AG08396 (cell line): ENCODE measurements at places on chromosomes 5 and 9.

DNA sequence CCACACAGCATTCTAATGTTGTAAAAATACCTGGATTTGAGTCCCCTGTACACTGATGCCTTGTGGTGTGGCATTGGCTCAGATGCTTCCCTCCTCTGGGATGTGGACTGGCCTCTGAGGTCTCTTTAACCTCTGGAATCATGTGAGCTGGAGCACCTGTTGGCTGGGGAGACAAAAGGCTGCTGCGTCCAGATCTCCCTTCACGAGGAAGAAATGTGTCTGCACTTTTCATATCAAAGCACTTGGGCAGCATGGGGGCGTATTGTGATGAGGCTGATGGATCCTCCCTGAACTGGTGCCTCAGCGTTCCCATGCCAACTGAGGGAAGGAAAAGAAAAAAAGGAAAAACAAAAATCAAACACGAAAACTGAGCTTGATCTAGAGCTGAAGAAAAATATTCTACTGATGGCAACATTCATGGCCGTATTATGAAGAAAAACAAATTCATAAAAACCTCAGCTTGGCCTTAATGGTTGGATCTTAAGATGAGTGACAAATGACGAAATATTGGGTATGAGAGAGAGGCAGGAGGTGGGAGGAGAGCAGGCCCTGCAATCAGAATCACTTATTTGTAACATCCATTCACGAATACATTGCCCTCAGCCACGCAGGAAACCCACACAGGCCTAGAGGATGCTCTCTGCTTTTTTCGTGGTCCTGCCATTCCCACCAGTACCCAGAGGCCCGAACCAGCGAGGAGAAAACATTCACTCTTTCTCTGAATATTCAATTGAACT, 26.2 kb downstream of the GRIA1 start:
- DNase-seq = no peak

DNA sequence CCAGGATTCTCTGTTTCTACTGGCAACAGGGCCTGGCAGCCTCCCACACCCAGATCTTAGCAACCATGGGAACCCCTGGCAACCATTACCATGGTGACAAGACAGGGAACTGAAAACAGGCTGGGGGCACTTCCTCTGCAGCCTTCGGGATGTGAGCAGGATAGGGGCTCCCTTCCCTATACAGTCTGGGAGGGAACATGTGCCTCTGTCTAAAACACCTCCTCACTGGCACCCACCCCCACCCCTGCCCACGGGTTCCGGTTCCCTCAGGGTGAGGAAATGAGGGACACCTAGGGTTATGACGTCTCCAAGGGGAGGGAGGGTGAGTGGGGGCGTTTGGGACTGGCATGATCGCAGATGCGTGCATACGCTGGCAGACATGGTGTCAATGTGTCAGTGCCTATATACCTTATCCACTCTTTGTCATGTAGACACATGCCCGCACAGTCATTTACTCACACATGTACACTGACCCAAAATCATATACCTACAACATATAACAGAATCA, 3.0 kb upstream of the DNAJB5 start:
- DNase-seq = no peak

GRCh38 chr5:139276426-139276825, 17.1 kb upstream of the MATR3 start:
- DNase-seq = no peak

DNA sequence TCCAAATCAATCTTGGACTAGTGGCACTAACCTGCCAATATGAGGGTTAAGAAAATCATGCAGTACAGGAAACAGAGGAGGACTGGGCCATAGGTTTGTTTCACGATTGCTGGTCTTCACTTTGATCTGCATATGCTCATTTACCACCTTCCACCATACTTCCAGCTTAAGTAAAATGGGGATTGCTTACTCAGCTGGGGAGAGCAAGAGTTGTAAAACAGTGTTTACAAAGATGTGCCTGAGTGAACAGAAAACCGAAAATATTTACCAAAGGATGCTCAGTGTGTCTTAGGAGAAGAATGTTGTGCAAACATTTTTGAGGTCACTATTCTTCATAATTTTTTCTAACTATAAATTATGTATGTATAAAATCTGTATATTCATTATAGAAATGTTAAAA, 65.1 kb upstream of the DNAH5 start:
- no peak for DNase-seq

GRCh38 chr5:43336159-43336558, 22.9 kb upstream of the HMGCS1 start:
- DNase-seq = no peak

DNA sequence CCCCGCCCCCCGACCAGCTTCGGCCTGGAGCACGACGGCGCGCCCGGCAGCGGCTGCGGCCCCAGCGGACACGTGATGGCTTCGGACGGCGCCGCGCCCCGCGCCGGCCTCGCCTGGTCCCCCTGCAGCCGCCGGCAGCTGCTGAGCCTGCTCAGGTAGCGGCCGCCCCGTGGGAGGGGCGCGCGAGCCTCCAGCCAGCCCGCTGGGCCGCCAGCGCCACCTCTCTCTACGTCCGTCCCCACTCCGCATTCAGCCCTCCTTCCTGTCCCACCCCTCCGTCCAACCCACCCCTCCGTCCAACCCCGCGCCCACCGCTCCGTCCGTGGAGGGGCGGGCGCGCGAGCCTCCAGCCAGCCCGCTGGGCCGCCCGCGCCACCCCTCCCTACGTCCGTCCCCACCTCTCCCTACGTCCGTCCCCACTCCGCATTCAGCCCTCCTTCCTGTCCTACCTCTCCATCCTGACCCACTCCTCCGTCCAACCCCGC, 6.5 kb downstream of the ADAMTS13 start:
- DNase-seq = peak; percentile 51

DNA sequence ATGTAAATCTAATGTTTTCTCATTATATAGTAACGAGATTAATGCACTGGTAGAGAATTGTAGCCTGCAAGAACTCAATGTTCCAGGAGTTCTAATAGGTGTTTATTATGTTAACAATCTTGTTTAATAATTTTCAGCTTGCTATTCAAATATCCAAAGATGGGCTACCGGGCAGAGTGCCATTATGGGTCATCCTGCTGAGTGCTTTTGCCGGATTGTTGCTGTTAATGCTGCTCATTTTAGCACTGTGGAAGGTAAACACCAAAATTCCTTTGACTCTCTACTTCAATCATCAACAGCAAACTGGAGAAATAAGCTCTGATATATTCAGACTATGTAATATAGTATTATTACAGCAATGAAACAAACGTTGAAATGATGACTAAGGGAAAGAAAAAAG, 41.9 kb upstream of the ITGA2 start:
- DNase-seq = no peak

- no peak for DNase-seq
Measured at GRCh38 chr9:87475463-87475862, 22.2 kb upstream of the DAPK1 start.

- no peak for DNase-seq
Measured at GRCh38 chr9:137547687-137548543, 2.3 kb downstream of the PNPLA7 start.

GRCh38 chr9:115359017-115359780, 241.2 kb upstream of the TNC start:
- no peak for DNase-seq

DNA sequence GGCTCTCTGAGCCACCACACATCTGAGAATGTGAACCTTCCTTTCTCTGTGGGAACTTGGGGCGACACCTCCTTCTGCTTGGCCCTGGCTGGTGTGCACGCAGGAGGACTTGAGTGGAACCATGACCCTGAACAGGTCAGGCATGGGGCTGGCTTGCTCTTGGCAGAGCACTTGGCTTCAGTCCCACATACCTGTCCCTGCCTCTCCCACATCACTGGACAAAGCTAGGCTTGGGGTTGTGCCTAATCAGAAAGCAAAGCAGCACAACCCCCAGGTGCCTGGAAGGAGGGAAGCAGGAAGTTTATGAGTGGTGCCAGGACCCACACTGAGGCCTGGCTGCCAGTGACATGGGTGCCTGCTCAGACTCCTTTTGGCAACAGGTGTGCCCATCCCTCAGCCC, 13.2 kb downstream of the GADD45G start:
- no peak for DNase-seq

- DNase-seq = no peak
Measured at GRCh38 chr9:130872912-130873503, 23.6 kb downstream of the QRFP start.

DNA sequence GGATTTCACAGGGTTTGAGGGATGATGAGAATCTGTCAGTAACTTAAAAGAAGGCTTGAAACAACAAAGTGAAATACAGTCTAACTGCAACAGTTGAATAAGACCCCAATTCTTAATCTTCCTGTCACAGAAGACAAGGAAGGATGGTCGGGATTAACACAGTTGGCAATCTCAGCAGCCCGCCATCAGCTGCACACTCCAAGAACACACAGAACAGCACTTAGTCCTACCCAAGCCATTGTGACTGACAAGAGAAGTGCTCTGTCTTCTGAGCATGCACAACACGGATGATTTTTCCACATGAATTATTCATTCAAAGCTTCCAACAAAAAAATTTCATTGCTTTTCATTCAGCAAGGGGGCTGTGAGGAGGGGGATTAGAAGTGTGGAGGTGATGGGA, 576.1 kb downstream of the TLE4 start:
- no peak for DNase-seq

DNA sequence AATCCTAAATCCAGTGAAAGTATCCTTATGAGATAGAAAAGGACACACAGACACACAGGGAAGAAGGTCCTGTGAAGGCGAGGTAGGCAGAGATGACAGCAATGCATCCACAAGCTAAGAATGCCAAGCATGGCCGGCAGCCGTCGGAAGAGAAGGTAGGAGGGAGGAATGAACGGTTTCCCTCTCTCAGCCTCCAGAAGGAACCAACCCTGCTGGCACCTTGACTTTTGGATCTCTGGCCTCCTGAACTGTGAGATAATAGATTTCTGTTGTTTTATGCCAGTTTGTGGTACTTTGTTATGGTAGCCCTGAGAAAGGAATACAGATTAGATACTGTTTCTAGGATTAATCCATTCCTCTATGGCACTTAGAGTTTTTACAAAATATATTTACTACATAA, 76.1 kb upstream of the PANK3 start:
- no peak for DNase-seq

- DNase-seq = no peak
Measured at GRCh38 chr5:90968319-90968718, 409.7 kb downstream of the ADGRV1 start.

DNA sequence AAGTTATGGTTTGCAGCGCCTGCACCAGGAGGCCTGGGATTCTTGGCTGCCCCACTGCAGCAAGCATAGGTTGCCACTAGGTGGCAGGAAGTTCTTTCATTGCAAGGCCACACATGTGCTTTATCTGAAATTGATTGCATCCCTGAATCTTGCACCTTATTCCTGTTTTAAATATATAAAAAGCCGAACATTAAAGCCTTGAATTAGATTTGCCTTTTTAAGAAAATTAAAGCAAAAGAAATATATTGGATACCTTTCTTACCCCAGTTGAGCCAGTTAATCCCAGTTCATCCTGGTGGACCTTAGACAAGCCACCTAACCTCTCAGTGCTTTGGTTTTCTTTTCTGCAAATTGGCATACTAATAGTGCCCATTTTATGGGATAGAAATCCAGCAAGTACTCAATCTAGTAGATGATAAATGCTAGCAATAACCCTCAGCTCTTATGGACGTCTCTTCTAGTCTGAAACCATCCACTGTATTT, 6.3 kb upstream of the TRMT10B start:
- DNase-seq = peak; percentile 87

GRCh38 chr5:135750506-135750905, 84.0 kb upstream of the SLC25A48 start:
- no peak for DNase-seq

DNA sequence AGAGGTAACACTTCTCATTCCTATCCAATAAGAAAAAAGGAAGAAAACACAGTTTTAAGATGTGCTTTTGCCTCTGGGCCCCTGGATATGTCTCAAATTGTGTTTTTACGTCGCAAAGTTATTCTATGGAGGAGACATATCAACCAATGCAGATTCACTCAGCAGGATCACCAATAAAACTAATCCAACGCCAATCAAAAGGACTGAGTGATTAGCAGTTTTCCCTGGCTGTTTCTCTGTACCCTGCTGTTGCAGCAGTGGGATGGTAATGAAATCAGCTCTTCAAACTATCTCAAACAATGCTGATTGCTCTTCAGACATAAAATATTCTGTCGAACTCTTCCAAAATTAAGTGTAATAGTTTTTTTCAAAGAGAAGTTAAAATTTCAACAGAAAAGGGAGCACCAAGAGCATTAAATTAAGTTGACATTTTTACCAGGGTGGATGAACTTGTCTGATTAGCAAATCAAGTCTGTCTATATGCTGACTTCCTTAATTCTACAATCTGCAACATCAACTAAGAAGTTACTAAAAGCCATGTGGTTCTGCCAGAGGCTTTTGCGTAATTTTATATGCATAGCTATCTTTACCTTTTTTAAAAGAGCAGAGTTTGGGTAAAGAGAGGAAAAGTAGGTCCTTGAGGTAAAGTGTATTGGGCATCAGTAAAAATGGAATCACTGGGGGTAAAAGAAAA, 9.7 kb upstream of the HK3 start:
- DNase-seq = no peak

DNA sequence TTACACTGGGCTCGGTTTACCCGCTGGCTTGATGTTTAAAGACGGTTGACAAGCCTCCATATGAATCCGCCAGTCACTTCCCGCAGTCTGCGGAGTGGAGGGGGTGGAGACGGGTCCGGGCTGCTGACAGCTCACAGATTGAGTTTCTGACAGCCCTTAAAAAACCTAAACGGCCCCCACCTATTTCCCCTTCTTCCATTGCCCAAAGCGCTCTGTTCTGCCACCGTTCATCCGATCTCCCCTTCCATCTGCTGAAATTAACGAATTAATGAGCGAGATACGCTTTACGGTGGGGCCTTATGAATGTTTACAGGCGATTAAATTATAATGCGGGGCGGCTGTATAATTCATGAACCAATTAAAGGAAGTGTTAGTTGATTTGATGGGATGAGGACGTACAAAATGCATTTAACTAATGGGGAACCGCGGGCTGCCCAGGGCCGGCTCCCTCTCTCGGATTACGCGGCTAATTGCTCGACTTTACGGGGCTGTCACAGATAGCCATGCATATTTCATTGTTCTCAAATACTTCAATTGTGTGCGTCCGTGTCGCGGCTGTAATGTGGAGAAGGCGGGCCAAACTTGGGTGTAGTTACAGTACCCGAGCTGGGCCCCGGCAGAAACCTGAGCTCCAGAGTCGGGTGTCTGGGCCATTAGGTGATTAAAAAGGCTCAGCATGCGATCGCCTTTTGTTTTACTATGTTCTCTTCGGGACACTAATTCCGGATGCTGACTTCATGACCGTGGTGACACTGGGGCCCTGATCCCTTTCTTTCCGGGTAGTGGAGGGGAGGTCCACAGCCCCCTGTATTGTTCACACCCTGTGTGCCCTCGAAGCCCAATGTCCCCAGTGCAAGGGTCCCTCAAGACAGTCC, 74.9 kb downstream of the GTF3C4 start:
- DNase-seq = no peak
